Camera-type eye (tissue), 1 donor: ENCODE measurements at places on chromosomes 1 and 21. TPM values are rescaled to one million over a fixed set of nuclear protein-coding genes. Genes with fewer than 3 reads are reported as not detected.

RNU1-4 gene
- total RNA-seq = under 0.01 TPM

PADI2 gene
- 24.0 TPM for total RNA-seq

LYPD8 gene
- total RNA-seq = not detected

MYOG gene
- 19.8 TPM for total RNA-seq

GUCA2B gene
- not detected for total RNA-seq

CLEC20A gene
- total RNA-seq = not detected

TMEM52 gene
- total RNA-seq = 1.9 TPM

MINDY1 gene
- 24.8 TPM for total RNA-seq

PIAS3 gene
- total RNA-seq = 30.7 TPM

C1orf226 gene
- total RNA-seq = 12.4 TPM

KDM5B gene
- total RNA-seq = 369 TPM

PIP5K1A gene
- total RNA-seq = 117 TPM

PRSS38 gene
- not detected for total RNA-seq

RPTN gene
- total RNA-seq = not detected

NGF gene
- total RNA-seq = 3.4 TPM

SNAPIN gene
- total RNA-seq = 43.6 TPM

CYB5RL gene
- total RNA-seq = 10.9 TPM
